ENCODE measurements at places on chromosomes 11 and 22.

DNA sequence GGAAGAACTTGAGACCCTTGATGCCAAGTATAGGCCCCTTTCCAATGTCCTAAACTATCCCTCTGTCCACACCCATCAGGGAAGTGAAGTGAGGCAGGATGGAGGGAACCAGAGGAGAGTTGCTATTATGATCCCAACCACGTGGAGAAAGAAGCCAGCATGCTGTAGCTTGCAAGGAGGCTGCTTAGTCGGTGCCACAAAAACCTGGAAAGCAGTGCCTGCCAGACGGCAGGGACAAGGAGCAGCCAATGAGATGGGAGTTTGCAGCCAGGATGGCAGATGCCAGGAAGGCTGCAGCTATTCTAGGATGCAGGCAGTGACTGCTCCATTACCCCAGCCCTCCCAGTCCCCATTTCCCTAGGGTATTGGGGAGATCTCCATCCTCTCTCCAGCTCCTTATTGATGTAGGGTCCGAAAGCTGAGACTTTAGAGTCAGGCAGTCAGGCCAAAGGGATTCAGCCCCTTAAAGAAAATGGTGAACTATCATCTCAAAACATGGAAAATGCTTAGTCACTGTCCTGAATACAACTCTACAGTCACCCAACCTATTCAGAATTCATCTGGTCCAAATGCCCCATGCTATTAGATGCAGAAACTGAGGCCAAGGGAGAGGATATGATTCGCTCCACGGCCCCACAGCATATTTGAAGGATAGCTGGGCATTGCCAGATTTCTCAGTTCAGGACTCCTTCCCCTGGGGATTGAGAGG is 18.4 kb upstream of the LRRC55 start:
- no peak for DNase-seq

DNA sequence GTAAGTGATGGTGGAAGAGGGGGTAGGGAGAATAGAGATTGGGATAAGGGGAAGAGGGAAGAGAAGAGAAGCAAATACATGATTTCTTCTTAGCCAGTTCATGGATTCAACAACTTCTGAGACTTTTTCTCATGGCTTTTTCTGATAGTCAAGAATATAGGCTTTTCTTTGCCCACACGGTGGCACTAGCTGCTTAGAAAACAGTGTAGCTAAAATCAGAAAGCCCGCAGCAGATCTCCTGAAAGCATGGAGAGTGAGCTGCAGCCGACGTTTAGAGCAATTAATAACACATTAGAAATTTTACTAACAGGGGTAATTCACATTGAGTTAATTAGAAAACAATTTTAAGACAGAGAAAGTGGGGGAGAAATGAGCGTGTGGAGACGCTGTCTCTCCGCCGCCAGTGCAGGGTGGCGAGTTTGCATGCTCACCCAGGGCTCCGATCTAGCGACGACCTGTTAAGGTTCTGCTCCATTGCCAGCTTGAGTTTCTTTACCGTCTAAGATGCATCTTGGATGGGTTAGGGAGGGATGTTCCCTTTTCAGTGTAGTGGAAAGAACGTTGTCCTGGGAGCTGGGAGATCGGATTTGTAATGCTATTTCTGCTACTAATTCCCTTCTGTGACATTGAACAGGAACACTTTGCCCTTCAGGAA is 3.3 kb upstream of the RAG1 start:
- DNase-seq = peak; percentile 88

DNA sequence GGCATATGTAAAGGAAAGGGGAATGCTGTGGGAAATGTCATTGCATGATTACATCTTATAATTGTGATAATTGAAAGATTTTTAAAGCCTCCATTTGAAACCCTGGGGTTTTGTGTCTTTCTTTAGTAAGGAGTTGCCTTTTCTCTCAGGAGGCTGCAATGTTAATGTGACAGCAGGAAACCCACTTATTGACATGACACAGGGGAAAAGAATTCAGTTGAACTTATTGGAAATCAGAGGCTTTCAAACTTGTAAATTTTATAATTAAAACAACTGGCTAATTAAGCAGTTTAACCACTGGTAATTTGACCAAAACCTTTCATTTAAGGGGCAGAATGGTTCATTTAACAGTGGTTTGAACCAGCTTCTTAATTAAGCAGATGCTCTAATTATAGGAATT is 31.2 kb downstream of the MRPL48 start:
- DNase-seq = no peak

DNA sequence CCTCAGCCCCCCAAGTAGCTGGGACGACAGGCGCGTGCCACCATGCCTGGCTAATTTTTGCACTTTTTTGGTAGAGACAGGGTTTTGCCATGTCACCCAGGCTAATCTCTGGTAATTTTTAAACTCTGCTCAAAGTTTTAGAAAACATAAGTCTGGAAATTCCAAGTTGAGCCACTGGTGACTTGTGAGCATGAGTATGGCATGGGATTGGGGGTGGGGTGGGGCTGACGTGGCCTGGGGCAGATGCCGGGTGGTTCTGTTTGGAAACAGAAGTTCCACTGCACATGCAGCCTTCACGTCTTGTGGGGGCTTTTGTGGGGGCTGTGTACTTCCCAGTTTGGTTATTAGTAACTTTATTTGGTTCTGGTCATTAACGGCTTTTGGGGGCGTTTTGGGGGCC is 67.3 kb downstream of the PTPRJ start:
- no peak for DNase-seq

DNA sequence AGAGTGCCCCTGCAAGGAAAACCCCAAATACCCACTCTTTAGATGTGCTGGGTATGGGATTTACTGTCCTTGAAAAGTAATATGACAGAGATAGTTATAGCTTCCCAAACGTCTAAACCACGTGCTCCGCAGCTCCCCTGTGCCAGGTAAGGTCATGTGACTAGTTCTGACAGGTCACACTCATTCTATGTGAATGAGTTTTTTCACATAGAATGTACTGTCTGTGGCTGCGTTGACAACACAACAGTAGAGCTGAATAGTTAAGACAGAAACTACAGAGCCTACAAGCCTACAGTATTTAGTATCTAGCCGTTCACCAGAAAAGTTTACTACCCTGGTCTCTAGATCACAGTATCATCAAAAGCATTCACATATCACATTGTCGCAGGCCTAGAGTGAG is 236.2 kb downstream of the ETS1 start:
- DNase-seq = no peak

- no peak for DNase-seq
Observed at GRCh38 chr11:65559951-65560537, 1.9 kb upstream of the LTBP3 start.

- DNase-seq = no peak
Observed at GRCh38 chr22:49405590-49405989, 422.1 kb downstream of the BRD1 start.

DNA sequence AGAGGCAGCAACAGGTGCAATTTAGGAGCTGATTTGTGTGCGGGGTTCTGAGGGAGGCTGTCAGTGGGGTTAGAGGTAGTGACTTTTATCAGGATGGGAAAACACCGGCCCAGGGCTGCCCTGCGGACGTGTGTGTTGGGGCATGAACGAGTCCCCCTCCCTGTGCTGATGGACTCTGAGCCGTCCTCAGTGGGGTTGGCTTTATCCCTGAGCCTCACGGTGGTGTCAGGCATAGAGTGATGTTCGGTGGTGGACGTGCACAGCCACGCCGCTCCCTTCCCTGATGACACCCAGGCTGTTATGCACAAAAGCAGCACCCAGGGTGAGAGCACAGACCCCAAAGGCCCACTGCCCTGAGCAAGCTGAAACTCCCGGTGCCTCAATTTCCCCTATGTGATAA is 809.1 kb downstream of the BRD1 start:
- DNase-seq = no peak

DNA sequence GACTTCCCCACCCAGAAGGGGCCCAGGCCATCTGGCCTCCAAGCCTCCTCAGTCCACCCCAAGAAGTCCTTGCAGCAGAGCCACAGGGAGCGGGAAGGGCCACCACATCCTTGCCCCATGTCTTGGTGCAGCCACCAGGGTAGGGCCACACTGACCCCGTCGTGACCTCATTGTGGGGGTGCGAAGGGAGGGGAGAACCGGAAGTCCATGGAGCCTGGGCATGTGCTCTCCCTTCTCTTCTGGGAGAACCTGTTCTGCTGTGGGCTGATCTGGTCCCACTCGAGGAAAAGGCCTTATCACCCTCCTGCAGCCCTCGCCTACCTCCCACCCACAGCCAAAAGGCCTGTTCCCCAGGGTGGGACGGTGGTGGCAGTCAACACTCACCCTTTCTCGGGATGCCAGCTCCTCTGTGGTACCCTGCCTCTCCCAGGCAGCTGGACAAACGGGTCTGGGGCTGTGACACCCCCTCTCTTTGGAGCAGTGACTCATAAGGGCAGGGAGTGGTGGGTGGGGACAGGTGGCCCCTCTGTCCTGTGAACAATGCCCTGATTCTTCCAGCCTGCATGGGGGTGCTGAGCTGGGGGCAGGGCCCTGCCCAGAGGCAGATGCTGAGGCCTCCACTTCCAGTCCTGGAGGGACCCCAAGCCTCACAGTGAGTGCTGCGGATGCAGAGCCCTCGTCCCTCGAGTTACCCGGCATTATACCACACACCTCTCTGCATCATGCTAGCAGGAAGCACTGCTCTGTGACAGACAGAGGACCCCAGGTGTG is 14.6 kb upstream of the CTSD start:
- no peak for DNase-seq

GRCh38 chr11:46600194-46600960 is 6.6 kb upstream of the AMBRA1 start:
- DNase-seq = no peak

GRCh38 chr11:126101251-126101929 is 38.7 kb upstream of the CDON start:
- no peak for DNase-seq

DNA sequence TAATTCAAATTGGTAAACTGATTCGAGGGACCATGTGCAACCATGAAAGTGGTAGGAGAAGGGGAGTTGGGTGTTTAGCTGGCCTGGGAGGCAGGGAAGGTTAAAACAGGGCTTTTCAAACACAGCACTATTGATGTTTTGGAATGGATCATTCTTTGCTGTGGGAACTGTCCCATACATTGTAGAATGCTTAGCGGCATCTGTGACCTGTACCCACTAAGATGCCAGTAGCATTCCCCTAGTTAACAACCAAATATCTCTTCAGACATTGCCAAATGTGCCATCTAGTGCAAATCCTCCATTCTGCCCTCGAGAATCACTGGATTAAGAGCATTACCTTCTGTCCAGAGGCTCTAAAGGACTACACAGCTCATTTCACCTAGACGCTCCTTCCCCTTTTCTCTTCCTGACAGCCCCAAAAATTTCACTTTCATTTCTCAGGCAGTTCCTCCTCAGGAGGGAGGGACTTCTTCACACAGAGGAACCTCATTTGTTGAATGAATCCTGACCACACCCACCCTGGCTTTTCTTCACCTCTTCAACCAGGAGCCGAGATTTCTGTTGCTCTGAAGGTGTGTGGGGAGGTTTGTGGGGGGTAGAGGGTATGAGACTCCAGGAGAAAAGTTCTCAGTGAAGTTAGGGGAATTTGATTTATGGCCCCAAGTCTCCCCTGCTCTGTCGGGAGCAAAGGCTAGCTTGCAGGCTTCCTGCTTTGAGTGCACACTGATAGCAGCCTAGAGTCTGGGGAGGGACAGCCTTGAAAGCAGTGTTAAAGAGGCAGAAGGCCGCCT is at the start of gene TRIM34:
Gene TRIM34 (plus strand): TSS at position 513 of the 791 bp plus-strand sequence. CDS start 7,331 bp downstream, outside the sequence.
- DNase-seq = peak; percentile 95

DNA sequence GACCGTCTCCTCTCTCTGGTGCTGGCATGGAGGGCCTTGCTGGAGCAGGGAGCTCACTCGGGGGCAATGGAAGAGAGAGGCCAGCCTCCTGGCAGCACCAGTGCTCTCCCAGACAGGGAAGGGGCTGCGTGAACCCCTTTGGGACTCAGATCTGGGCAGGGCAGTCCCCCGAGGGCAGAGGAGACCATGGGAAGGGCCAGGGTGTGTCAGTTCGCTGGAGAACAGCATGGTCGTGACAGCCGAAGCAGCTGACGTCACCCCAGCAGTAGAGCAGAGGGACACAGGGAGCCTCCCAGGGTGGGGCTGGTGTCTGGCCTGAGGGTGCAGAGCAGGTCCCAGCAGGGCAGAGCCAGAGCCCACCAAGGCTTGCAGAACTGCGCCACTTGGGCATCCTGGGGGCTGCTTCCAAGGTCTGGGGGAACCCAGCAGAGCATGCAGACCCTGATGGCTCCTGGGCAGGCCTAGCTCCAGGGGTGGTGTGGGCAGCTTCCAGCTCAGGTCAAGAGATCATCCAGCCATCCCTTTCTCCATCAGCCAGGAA is 71.0 kb upstream of the KCNQ1OT1 start:
- DNase-seq = no peak

DNA sequence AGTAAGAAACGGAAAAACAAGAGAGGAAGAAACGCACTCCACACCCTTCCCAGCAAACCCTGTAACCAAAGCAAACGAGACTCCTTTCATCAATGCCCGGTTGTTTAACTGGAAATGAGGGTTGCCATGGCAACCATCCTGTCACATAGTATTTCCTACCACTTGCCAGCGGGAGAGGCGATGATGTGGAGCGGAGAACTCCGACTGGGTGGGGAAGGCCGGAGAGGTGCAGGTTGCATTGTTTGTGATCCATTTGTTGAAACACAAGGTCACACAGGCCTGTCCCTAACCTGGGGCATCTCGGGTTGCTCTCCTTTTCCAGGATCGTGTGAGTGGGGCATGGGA is 609.9 kb downstream of the BUD13 start:
- DNase-seq = no peak

GRCh38 chr11:32706985-32707741 is 87.3 kb downstream of the CCDC73 start:
- no peak for DNase-seq

- no peak for DNase-seq
Observed at GRCh38 chr11:61010466-61011228, 39.2 kb downstream of the CD6 start.

All from NAMALWA (cell line).